ENCODE measurements at places on chromosomes 7 and 10.

- DNase-seq = no peak
Observed at GRCh38 chr10:93074597-93075368, 1.1 kb downstream of the CYP26A1 start.

DNA sequence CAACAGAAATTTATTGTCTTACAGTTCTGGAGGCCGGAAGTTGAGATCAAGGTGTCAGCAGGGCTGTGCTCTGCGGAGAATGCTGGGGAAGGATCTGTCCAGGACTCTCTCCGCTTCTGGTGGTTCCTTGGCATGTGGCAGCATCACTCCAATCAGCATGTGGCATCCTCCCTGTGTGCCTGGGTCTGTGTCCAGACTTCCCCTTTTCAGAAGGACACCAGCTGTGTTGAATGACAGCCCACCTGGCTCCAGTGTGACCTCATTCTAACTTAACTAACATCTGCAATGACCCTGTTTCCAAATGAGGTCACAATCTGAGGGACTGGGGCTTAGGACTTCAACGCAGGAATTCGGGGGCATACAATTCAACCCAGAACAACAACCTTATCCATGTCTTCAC lies 141.9 kb downstream of the BMS1 start:
- no peak for DNase-seq

DNA sequence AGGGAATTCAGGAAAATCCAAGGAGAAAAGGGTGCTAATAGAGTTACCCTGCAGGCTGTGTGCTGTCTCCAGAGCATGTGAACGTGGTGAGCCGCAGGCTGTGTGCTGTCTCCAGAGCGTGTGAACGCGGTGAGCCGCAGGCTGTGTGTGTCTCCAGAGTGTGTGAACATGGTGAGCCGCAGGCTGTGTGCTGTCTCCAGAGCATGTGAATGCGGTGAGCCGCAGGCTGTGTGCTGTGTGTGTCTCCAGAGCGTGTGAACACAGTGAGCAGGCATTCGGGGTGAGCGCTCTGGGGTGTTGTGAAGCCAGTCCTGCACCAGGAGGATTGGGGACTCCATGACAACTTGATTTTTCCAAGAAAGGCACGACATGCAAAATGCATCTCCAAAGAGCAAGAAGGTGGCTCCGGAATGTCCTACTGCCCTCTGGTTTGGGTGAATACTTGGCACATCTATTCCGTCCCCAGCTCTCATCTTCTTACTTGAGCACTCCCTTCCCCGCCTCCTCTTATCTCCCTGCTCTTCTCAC lies 407.9 kb upstream of the SHH start:
- no peak for DNase-seq

DNA sequence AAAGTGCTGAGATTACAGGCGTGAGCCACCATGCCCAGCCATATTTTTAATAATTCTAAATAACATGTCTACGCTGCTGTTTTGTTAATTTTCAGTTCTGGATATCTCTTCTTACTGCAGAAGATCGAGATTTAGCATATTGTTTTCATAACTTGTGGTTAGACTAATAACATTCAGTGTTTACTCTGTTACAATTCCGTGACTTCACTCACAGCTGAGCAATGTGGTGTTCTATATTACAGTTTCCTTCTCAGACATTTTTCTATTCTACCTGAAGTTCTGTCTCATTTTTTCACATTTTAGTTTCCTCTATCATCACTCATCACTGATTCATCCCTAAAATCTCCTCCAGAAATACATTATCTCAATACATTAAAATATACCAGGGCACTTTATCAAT lies 10.9 kb downstream of the RNF32 start:
- DNase-seq = no peak

GRCh38 chr10:75746356-75746755 lies 314.9 kb downstream of the LRMDA start:
- no peak for DNase-seq

- no peak for DNase-seq
Observed at GRCh38 chr7:120280743-120281142, 7.8 kb downstream of the KCND2 start.

GRCh38 chr10:3107426-3107961 lies 40.1 kb downstream of the PFKP start:
- DNase-seq = no peak

DNA sequence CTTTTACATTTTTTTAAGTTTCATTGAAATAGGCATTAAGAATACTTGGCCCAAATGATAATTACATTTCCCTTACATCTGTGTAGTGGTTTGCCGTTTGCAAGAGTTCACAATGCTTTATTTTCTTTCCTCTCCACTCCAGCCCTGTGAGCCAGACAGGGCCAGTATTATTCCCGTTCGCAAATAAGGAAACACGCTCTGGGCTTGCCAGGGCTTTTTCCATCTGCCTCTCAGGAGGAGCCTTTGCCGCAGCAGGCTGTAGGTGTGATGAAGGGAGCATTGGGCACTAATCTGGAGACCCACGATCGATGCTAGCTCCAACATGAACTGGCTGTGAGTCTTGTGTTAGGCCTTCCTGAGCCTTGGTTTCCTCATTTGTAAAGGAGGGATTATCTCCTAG lies 154.4 kb downstream of the GALNT17 start:
- DNase-seq = no peak

- no peak for DNase-seq
Observed at GRCh38 chr7:133504825-133505224, 251.9 kb downstream of the EXOC4 start.

- no peak for DNase-seq
Observed at GRCh38 chr7:16558761-16559302, 32.2 kb downstream of the LRRC72 start.

DNA sequence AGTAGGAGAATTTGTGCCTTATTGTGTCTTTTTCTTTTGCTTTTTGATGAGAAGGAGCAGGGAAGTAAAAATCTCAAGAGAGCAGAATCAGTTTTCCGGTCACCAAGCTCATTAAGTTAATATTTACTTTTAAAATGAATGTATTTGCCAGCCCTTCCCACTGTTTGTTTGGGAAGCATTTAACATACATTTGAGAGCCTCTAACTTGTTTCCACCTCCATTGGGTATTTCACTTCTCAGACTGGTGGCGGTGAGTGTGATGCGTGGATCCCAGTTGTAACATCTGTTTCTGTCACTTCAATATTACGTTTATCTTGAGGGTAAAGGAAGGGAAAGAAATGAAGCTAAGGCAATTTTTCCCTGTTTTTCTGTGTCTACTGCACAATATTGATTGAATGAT lies 22.8 kb downstream of the CDK14 start:
- no peak for DNase-seq

GRCh38 chr10:44393834-44394547 lies 9.1 kb upstream of the CXCL12 start:
- no peak for DNase-seq

- DNase-seq = no peak
Observed at GRCh38 chr7:16636555-16637101, 8.9 kb downstream of the ANKMY2 start.

- DNase-seq = no peak
Observed at GRCh38 chr7:45190406-45191165, 33.0 kb downstream of the RAMP3 start.

GRCh38 chr10:12825260-12825849 lies 176.2 kb downstream of the CCDC3 start:
- no peak for DNase-seq

Measured in NCI-H510A (cell line).